ENCODE measurements at places on chromosomes 13 and 19.

GRCh38 chr13:91355099-91355825, 7.8 kb downstream of the MIR17HG start:
- DNase-seq: no peak

- peak; percentile 77 for DNase-seq
Measured at GRCh38 chr19:10288662-10289166, 1.0 kb upstream of the ICAM5 start.

DNA sequence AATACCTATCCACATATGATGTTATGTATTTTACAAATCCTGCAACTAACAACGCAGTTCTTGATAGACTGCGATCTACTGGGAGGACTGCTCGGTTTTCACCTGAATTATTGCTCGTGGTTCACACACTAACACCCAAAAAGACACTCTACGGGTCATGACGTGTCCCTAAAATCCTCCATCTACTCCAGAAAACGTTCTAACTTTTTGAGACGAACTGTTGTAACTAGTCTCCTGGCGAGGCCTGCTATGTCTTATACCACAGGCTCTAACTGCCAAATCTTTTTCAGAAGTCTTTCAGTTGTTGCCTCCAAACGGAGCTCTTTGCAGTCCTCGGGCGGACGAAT, 108.2 kb downstream of the KCNRG start:
- DNase-seq: no peak

DNA sequence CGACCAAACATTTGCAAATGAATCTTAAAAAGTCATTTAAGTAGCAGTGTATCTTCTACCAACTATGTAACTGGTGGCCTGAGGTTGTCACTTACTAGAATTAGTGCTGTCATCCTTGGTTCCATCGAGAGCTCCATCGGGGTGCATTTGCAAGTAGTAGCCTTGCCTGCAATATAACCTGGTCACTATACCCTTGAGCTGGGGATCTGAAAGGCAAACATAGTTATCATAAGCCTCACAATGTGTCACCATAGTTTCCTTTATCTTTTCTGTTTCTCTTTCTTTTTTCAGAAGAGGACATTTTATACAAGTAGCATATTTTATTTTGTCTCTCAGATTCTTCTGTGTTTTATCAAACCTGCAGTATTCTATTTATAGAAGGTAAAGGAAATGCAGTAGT, 422.6 kb downstream of the ITGBL1 start:
- no peak for DNase-seq

- DNase-seq: no peak
Measured at GRCh38 chr13:74836628-74837027, 645.3 kb downstream of the TBC1D4 start.

DNA sequence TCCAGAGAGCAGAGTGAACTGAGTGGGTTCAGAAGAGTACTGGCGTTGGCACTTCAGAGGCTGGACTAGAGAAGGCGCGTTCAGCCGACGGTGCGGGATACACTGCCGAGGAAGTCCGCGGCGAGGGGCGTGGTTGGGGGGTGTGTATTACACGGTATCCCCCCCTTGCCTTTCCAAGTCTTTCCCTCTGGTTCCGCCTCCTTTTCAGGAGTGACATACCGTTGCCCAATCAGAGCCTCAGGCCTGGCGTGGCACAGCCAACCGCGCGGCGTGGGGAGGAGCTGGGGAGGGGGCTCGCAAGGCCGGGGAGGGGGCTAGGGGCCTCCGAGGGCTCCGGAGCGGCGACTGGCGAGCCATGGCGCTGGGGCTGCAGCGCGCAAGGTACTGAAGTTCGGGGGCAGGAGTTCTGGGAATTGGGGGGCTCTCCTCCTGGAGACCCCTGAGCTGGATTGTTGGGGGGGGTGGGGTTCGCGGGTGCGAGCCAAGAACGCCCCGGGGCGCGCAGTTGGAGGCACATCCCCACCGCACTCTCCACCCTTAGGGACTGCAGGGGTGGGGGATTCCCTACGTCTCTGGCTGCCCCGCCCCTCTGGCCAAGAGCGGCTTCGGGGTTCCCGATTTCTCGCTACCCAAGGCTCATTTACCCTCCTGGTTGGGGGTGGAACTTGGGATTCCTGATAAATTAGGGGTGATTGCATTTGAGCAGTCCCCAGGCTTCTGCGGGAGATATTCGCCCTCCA, at the start of gene HIF3A:
Gene HIF3A (plus strand): TSS at position 321 of the 740 bp plus-strand sequence. CDS start 35 bp downstream, at position 356.
- peak; percentile 97 for DNase-seq

DNA sequence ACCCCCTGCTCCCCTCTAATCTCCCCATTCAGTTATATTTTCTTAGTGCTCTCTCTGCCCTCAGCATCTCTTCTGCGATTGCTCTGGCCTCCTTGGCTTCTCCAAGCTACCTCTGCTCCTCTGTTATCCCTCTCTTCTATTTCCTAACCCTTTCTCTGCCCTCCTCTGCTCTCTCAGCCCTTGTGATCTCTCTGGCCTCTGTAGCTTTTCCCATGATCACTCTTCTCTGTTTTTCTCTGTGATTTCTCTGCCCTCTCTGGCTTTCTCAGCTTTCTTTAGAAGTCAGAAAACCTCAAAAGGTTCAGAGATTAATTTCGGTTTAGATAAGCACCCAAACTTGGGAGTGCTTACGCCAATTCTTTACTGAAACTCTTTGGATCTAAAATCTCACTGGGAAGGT, 795.0 kb downstream of the DIAPH3 start:
- DNase-seq: peak; percentile 89

- no peak for DNase-seq
Measured at GRCh38 chr19:51025809-51026553, 435 bp downstream of the KLK11 start.

- DNase-seq: no peak
Measured at GRCh38 chr13:26541041-26541440, 16.4 kb upstream of the WASF3 start.

DNA sequence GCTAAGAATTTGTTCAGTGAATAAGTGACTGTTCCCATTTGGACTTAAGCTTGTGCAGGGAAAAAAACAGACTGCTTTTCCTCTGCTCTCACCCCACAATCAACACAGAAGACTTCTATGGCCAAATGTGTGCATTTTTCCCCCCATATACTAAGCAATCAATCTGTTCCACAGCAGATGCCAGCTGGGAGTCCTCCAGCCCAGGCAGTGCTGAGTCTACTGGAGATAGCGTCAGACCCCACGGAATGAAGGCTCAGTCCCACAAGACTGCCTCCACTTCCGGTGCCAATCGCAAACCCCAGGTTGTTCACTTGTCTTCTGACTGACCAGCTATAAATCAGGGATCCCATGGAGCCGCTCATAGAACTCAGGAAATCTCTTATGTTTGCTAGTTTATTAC, 69.5 kb upstream of the ANKRD10 start:
- no peak for DNase-seq

DNA sequence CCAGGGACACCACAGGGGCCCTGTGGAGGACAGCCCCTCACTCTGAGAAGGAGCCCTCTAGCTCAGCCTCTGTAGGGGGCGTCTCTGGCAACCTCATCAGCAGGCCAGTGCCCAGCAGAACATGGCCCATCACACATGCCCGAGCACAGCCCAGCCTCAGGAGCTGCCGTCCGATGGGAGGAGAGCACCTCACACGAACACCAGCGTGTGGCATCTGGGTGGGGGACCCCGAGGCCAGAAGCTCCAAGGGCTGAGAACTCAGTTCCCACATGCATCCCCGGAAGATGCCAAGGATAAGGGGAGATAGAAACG, 11.3 kb downstream of the SH3GL1 start:
- no peak for DNase-seq

- peak; percentile 61 for DNase-seq
Measured at GRCh38 chr19:12766051-12766521, 9.3 kb downstream of the HOOK2 start.

GRCh38 chr19:39014037-39014436, 18.3 kb downstream of the FBXO27 start:
- DNase-seq: no peak

DNA sequence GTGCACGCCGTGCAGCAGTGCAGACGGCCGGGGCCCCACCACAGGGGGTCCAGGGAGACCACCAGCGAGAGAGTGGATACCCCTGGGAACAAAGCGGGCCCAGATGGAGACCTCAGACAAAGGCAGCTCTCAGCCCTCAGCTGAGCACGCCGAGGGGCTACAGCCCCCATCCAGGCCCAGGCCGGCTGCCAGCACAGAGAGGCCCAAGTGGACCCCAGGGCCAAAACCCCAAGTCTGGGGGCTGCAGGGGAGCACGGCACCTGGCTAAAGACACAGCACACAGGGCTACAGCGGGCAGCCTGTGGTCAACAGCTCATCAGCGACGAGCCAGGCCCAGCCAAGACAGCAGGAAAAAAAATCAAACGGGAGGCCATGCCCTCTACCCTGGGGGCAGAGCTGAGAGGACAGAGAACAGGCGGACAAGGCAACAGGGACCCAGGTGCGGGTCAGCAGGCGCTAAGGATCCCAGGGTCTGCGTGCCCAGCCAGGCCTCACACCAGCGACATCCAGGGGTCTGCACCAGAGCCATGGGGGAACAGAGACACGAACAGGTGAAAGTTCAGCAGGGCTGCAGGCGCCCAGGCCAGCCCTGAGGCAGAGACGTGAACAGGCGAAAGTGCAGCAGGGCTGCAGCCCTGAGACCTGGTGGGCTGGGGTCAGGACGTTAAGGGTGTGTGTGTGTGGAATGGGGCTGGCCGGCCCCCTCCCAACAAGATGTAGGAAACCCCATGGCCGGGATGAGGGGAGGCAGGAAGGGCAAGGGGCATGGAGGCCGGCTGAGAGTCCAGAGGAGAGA, 34.3 kb downstream of the RASA3 start:
- DNase-seq: no peak

GRCh38 chr19:55670280-55671053, 4.6 kb upstream of the EPN1 start:
- no peak for DNase-seq

DNA sequence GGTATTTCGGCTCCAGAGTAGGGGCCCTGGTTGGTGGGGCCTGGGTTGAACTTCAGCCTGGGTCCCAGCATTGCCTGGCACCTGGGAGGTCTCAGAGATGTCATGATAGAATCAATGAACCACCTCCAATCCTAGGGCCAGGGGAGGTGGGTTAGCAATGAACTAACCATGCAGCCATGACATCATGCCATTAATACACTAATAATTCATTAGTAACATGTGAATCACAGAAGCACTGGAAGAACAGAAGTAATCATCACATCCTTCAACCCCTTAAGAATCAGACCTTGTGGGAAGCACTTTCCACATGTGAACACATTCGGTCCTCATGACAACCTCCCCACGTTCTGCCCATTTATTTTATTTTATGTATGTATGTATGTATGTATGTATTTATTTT, 6.9 kb downstream of the NOSIP start:
- DNase-seq: no peak

DNA sequence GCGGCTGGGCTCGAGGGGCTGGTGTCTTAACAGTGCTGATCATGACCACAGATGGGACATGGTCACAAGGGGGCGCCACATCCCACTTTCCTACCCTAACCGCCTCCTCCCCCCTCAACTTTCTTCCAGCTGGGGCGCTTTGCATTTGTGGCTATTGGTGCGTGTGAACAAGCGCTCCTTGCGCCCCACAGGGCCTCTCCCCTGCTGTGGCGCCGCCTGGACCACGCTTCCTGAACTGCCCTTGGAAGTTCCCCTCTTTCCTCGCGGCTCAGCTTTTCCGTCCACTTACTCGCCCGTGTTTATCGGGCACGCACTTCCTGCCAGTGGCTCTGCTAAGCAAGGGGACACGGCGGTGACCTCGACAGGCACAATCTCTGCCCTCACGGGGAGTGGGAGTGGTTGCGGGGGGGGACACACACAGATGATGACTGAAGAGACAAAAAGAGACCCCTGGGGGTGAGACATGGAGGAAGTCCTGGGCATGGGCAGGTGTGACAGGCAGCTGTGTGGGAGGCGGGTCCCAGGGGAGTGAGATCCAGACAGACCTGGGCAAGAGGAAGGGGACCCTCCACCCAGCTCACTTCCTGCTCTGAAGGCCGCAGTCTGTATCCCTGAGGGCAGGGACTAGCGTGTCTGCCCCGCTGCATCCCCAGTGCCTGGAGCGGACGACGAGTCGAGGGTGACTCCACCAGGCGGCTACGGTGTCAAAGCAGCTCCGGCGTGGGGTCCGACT, 40.3 kb downstream of the ZNF787 start:
- peak; percentile 70 for DNase-seq

GRCh38 chr13:73449252-73449651, 390.4 kb downstream of the KLF5 start:
- no peak for DNase-seq

DNA sequence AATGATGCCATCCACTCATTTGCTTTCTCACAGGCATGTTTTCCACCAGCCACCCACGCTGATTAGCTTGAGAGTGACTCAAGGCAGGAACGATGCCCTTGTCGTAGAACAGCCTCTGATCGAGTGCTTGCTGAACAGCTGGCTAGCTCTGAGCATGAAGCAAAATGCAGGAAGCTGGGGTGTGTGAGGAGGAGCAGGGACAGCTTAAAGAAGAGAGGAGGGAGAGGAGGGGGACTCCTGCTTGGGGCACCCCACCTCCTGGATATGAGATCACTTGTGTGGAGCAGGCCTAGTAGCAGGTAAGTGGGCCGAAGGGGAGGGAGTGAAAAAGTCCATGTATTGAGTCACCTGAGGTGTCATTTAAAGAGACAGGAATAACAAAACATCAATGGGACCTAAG, 48.8 kb downstream of the IRS2 start:
- peak; percentile 31 for DNase-seq

GRCh38 chr19:7605490-7606222, 10.0 kb downstream of the CAMSAP3 start:
- DNase-seq: no peak

DNA sequence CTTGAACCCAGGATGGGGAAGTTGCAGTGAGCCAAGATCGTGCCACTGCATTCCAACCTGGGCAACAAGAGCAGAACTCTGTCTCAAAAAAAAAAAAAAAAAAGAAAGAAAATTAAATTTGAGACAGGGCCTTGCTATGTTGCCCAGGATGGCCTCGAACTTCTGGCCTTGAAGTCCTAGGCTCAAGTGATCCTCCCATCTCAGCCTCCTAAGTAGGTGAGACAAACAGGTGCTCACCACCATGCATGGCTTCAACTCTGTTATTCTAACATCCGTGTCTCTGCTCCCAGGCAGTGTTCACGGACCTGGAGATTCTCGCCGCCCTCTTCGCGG, 40.3 kb downstream of the PDE4A start:
- DNase-seq: no peak

GRCh38 chr13:25095851-25096453, at the start of gene PABPC3:
TSS of gene PABPC3 (plus strand) at chr13:25096136. CDS start at chr13:25096199, 63 bp downstream.
- DNase-seq: no peak

GRCh38 chr19:1678073-1678472, 25.7 kb upstream of the TCF3 start:
- no peak for DNase-seq

GRCh38 chr13:30192320-30193093, 114.8 kb downstream of the KATNAL1 start:
- no peak for DNase-seq
